ACHN (cell line): ENCODE measurements at places on chromosomes 2 and 18.

- no peak for DNase-seq
Observed at GRCh38 chr2:212124598-212124997, 414.0 kb downstream of the ERBB4 start.

DNA sequence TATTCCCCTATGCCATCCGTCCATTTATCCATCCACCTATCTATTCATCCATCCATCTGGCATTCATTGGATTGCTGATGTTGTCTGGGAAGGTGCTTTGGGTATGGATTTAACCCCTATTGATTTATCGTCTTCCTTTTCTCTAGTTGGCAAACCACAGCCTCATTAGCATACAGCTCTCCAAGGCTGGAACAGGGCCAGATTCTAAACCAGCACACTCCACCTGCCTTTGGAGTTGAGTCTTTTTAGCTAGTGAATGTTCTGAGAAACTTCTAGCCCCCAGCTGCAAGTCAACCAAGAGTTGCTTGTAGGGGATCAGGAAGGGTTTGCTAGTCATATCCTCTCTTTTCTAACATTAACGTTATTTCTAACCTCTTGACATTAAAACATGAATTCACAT, 90.7 kb downstream of the NRP2 start:
- no peak for DNase-seq

- no peak for DNase-seq
Observed at GRCh38 chr2:108612153-108612513, 77.9 kb downstream of the LIMS1 start.

DNA sequence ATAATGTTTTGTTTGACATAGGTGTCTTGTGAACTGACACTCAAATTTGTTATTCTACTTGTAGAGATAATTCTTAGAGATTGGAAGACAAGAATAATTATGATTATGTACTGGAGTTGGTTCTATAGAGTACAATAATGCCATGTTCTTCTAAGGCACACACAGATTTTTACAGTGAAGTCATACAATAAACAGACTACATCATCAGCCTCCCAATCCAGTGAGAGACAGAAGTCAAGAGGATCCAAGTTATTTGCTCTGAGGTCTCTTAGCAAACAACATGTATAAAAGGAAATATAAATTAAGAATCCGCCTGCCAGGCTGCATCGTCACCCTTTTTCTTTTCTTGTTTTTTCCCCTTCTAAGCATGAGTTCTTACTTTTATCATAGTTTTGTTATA, 613.5 kb upstream of the SETBP1 start:
- DNase-seq: no peak

- no peak for DNase-seq
Observed at GRCh38 chr2:235864733-235865515, 303.3 kb downstream of the GBX2 start.

- DNase-seq: no peak
Observed at GRCh38 chr2:62435720-62436119, 70.3 kb downstream of the TMEM17 start.

DNA sequence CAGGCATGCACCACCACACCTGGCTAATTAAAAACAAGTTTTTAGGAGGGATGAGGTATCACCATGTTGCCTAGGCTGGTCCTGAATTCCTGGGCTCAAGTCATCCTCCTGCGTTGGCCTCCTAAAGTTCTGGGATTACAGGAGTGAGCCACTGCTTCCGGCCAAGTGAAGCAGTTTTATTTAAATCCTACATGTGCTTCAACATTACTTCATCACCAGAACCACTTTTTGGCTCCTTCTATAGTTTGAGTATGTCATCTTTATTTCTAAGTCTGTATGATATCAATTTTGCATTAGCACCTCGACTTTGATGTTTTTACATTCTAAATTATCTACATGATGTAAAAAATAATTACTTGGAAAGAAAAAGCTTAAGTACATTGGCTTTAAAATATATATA, 144.3 kb downstream of the FMNL2 start:
- no peak for DNase-seq

DNA sequence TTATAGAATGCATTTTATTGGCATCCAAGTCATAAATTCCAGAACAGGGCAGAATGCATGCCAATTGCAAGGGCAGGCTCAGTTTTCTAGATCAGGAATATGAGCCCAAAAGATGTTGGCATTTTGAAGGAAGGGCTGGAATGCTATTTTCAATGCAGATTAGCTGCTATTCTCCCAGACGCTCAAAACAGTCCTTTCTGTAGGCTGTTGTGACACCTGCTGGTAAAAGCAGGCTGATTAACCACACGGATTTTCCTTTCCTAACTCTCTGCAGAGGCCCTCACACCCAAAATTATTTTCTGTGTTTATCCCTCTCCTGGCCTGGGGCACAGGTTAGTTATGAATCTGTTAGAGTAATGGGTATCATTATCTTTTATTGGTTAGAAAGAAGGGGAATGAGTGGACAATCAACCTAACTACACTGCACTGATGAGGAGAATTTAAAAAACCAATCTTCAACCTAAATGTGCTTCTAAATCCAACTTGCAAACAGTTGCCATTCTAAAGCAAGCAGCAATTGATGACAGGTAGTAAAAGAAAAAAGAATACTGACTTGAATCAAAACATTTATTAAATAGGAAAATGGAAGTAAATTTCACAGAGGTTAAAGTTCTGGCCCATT, 94.0 kb downstream of the PLA2R1 start:
- peak; percentile 70 for DNase-seq

DNA sequence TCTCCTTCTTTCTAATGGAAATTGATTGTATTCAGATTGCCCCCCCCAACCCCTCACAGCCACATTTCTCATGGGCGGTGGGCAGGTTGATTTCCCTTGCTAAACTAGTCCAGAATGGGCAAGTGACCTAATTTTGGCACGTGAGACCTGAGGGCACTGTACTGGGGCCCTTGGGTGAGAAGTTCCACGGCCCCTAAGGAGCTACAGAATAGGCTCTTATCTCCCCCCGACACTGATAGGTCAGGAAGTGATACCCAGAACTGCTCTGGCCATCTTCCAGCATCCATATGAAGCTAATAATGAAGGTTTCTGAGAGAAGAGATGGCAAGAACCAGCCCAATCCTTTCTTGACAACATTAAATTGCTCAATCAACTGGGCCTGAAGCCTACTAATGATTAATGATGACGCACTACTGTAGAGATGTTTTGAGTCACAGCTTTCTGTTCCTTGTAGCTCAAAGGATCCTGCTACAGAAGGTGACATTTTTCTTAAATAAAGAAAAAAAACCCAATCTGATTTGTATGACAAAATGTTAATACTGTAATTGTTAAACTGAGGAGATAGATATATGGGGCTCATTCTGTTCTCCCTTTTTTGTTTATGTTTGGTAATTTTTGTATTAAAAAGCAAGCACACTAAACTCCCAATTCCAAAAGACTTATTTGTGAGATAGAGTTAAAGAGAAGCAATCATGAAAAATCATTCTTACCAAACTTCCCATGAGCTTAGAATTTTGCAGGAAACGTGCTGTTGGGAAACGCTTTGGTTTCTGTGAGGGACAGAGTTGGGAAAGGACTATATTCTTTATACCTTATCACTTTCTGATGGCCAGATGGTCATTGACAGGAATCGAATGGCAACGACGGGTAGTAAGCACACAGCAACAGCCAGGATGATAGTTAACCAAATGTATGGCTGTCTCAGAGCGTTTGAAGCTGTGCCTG, 28.2 kb upstream of the NARS1 start:
- DNase-seq: peak; percentile 35
